ENCODE measurements at places on chromosomes 1 and 21.

GRCh38 chr1:199102239-199102638 is 463.4 kb downstream of the PTPRC start:
- DNase-seq, result no peak

DNA sequence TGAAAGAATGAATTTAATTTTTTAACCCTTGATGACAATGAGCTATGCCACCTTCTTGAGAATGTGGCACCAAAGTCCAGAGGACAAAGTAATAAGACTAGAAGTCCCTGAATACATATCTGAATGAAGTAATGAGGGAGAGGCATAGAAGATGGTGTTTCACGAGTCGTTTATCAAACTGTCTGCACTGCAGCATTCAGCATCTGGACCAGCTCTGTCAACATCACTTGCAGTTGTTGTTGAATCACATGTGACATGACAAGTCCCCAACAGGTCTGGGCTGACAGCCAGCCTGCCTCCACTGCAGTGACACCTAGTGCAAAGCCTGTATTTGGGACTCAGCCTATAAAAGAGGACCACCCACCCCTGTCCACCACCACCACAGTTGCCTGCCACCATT is 17.3 kb upstream of the GALNT2 start:
- no peak for DNase-seq

DNA sequence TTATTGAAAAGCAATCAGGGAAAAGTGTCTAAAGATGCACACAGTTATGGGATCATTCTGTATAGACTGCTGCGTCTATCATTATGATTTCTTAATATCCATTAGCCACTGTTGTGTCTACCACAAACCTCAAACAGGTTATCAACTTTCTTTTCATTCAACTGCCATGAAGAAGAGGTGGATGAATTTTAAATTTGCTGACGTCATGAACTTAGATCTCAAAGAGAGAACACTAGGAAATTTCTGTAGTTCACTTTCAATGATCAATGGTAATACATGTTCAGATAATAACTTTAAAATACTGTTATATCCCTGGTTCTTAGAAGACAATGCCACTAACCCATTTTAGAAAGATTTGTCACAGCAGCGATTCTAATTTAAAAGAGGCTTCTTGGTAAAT is 6.7 kb downstream of the PLA2G4A start:
- no peak for DNase-seq

DNA sequence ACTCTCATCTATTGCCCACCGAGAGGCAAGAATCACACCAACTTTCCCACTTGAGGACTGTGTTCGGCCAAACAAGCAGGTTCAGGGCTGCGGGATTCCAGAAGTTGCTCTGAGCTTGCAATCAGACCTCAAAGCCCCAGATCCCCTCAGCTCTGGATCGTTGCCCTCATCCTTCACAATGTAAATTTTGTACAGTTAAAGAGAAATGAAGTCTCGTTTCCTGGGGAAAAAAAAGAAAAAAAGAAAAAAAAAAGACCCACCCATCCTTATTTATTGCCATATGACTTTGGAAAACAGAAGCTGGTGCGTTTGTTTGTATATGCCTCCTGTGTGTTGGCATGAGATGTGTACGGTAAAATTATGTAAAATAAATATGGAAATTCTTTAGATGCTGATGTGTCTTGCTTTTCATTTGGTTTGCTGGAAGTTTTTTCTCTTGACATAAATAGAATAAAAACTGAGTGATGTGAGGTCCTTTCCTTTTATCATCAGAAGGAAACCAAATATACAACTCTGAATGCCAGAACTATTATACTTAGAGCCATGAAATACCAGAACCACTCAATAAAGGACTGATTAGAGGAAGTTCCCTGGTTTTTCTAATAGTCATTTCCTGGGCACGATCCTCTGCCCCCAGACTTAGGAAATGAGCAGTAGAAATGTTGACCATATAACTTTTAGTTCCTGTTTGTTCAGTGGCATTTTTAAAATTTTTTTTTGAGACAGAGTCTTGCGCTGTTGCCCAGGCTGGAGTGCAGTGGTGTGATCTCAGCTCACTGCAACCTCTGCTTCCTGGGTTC is 48.7 kb downstream of the LHX4 start:
- DNase-seq, result peak; percentile 17
